Activated T-cell treated with anti-CD3 and anti-CD28 coated beads, Interleukin-2, amount 50 U/mL, for 4 hours (primary cell): ENCODE measurements at places on chromosomes 1 and 21. TPM values are rescaled to one million over a fixed set of nuclear protein-coding genes. Genes with fewer than 3 reads are reported as not detected.

Gene HOOK1
- total RNA-seq = 9.2 TPM

Gene LCE3C
- total RNA-seq = not detected

Gene GATAD2B
- 57.7 TPM for total RNA-seq

Gene SLAMF8
- 1.3 TPM for total RNA-seq

Gene GPR61
- not detected for total RNA-seq

Gene TNFRSF9
- total RNA-seq = 119 TPM

Gene OR14I1
- not detected for total RNA-seq

Gene S100A7A
- not detected for total RNA-seq

DNA sequence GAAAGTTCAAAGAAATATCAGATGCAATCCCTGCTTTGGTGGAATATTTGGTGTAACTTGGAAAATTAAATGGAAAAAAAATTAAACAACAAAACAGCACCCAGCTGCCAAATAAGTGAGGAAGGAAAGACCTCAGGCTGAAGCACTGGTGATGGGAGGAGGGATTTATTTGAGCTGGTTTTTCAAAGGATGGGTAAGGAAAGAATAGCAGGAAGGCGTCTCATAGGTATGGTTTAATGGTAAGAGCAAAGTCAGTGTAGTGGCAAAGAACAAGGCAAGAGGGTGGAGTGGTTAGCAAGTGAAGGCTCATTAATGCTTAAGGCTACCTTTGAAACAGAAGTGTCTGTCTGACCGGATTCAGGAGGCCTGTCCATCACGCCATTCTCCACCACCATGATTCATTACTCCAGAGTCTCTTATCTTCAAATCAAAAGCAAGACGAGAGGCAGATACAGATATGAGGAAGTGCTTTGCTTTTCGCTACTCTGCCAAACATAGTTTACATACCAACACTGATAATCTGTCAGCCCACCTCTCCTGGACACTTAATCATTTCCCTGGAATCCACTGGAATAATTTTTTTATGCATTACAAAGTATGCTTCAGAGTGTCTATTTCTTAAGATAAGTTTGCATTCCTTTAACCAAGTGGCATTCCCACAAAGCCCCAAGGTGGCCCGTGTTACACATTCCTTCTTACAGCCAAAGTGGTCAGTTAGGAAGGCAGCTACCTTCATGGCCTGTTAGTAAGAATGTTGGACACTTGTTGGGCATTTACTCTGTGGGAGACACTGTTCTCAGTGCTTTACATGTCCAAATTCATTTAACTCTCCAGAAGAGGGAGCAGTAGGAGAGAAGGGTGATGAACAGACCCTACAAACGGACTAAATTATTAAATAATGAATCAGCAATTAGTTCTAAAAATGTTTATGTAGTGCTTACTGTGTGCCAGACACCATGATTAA is 146.6 kb downstream of the ROR1 start:
- no peak for DNase-seq

DNA sequence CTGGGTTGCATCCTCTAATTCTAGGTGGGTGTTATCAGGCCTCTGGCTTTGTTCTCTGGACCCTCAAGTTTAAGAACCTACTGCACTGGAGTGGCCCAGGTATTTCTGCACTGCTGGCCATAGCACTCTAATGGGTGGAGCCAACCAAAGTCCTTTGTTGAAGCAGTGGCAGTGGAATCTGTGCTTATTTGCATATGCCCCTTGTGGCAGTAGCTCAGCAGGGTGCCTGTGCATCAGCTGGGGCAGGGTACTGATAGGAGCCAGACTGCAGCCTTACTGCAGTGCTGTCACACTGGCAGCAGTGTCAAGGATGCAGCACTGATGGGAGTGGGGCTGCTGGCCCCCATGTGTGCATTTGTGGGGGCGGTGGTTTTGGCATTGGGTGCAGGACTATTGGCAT is 660.6 kb downstream of the LRRIQ3 start:
- DNase-seq = no peak

DNA sequence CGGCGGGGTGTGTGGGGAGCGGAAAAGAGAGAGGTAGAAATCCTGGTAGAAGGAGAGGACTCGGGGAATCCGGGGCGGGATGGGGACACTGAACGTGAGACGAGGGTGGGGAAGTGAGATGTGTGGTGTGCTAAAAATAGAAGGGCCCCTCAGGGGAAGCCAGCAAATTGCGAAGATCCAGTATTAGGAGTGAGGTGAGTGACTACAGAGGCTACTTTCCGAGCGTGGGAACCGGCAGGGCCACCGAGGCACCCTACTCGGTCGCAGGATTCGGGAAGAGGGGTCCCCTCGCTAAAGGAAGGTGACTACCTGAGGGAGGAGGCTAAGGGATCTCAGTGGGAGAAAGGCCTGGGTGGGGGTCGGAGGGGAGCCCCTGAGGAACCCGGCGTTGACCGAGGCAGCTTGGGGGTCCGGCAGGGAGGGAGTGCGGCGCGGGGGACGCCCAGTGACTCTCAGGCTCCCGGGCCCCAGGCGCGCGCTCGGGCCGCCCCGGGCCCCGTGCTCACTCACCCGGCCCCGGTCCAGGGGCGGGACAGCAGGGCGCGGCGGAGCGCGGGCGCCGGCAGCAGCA is 318 bp downstream of the ALDH4A1 start:
- no peak for DNase-seq

- no peak for DNase-seq
Observed at GRCh38 chr1:5574641-5575040, 417.6 kb downstream of the NPHP4 start.

GRCh38 chr1:73930293-73930692 is 267.7 kb downstream of the LRRIQ3 start:
- DNase-seq = no peak

- DNase-seq = no peak
Observed at GRCh38 chr1:227333423-227333822, 15.1 kb upstream of the CDC42BPA start.

DNA sequence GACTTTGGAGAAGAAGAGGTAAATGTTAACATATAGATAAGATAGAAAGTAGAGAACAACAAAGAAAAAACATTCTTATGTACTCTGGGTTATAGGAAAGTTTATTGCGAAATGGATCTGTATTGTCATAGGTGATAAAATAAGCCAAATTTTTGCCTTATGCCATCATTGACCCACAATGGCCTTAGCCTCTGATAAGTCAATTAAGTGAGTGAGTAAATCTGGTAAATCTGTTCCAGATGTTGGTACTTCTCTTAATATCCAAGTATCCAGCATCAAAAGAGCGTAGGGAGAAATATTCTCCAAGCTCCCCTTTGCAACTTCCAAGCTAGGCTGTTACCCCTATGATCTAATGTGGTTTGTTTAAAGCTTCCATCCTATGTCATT is 38.3 kb upstream of the CLCA4 start:
- no peak for DNase-seq

- DNase-seq = no peak
Observed at GRCh38 chr1:22540337-22540736, 23.0 kb upstream of the EPHA8 start.

DNA sequence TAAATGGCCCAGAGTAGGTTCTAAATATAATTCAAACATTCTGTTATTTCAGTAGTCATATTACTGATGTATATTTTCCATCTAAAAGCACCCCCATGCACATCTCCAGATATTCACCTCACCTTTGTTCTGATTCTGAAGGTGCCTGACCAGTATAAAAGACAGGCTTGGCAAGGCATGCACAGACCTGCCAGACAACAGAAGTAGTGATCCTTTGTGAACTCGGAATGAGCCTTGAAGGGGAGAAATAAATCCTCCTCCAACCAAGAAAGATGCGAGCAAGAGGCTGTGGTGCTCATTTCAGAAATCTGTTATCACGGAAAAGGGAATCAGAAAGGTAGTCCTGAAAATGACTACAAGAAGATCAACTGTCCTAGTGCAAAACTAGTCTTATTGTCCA is 287.3 kb downstream of the VAV3 start:
- DNase-seq = no peak

DNA sequence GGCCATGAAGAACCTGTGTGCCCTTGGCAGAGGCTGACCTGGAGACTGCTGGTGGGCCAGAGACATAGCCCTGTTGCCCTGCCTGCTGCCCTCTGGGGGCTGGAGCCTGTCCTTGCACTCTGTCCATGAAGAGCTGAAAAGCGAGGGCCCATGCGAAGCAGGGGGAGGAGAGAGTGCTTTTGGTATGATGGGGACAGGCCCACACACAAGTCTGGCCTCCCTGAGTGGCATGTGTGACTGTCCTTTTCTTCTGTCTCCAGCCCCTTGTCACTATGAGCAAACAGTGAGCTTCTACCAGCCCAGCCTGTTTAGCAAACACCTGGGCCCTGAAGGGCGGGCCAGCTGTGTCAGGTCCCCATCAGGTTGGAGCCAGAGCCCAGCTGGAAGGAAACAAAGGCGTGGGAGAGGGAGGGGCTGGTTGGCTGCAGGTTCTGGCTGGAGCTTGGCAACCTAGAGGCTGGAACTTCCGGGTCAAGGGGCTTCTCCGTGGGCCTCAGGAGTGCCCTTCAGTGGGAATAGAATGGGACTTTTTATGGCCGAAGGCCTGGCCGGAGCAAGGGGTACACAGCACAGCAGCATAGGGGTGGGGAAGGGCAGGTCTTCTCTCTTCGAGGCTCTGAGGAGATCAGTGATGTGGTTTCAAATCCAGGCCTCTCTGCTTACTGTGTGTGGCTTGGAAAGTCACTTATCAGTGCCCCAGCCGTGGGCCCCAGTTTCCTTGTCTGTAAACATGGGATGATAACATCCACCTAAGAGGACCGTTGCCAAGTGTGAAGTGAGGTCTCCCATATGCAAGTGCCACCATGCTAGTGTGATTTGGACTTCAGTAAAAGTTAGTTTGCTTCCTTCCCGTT is 14.3 kb downstream of the QSOX1 start:
- DNase-seq = no peak
